Activated naive CD4-positive, alpha-beta T cell (primary cell): ENCODE measurements at places on chromosomes 16 and 17.

- no peak for DNase-seq
Measured at GRCh38 chr17:80565343-80566053, 20.9 kb downstream of the RPTOR start.

DNA sequence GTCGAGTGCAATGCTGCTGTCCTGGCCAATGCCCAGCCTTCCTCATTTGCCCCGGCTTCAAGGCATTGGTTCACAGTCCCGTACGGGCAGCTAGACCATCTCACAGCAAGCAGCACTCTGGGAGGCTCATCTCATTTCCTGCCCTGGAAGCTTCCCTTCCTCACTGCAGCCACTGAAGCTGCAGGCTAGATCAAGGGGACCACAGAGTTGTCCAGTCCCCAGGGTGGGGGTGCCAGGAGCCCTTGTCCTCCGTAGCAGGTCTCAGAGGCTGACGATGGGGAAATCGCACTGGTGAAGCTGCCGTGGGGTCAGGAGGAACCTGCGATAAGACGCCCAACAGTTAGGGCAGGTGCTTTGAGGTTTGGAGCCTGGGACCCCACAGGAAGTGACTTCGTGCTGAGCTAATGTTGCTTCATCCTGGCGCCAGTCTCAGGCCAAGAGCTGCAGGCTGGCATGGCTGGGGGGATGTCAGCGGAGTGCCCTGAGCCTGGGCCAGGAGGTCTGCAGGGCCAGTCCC lies at the start of gene SPNS3:
Gene SPNS3, plus strand, starts transcription at position 426 of the 517 bp plus-strand sequence. Its CDS starts 28 bp downstream, at position 454.
- no peak for DNase-seq

GRCh38 chr17:31917065-31917529 lies 15.6 kb upstream of the UTP6 start:
- no peak for DNase-seq

- DNase-seq = peak; percentile 20
Measured at GRCh38 chr17:54968988-54969332, 395 bp downstream of the STXBP4 start.
